ENCODE measurements at places on chromosomes 6 and 20.

- no peak overlapping the region for H3K4me3 ChIP-seq
- no peaks in the 10 kb centered on the region for H3K36me3 ChIP-seq
- no peaks in the 10 kb centered on the region for H3K27me3 ChIP-seq
- peaks cover 21% of the 10 kb centered on the region for H3K4me1 ChIP-seq
- DNase-seq = no peak
- H3K27ac ChIP-seq = no peak overlapping the region
These were observed 90.6 kb downstream of the TIAM2 start for GRCh38 chr6:155085582-155086257.

DNA sequence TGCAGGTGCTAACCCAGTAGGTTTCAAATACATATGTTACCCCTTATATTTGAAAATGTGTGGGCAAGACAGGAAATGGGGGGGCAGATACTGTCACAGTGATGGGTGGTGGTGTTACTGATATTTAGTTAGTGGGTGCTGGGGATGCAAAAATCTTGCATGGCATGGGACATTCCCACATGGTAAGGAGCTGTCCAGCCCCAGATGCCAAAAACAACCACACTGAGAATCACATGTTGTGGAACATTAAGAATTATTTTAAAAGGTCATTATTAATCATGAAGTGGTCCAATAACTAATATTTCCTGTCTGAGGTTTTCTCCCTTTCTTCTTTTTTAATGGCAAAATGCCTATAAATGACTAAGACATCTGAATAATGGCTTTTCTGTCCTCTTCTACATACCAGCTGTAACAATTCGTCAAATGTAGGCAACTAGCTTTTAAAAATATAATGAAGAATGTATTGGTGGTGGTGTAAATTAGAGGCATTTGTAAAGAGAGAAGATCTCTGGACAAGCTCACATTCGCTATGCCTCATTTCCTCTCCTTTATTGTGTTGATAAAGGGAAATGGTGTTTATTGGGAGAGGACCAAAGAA, 57.3 kb upstream of the SLC35B3 start:
- H3K4me3 ChIP-seq = no peak overlapping the region
- no peaks in the 10 kb centered on the region for H3K36me3 ChIP-seq
- H3K27ac ChIP-seq = no peak overlapping the region
- H3K27me3 ChIP-seq = no peaks in the 10 kb centered on the region

DNA sequence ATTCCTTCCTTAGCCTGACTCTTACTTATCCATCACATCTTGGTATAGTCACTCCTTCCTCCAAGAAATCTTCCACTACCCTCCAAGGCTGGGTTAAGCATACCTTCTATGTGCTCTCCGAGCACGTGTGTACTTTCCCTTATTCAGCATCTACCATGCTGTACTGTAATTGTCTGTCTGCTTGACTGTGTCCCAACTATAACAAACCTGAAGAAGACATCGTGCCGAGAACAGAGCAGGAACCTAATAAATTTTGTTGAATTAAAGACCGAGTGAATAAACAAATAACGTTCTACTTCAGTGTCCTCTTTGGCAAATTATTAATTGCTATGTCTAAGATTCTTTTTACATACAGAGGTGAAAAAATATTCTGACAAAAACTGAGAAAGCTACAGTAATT, 35.8 kb downstream of the USP49 start:
- no peak overlapping the region for H3K4me3 ChIP-seq
- no peak for DNase-seq

DNA sequence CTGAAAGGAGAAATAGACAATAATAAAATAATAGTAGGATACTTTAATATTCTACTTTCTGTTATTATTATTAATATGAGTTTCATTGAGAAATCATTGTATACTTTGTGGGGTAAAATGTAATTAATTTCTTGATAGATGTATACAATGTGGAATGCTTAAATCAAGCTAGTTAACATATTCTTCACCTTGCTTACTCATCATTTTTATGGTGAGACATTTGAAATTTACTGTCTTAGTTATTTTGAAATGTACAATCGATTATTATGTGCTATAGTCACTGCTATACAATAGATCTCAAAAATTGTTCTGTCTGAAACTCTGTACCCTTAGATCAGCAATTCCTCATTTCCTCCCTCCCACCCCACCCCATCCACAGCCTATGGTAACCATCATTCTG, 720.3 kb downstream of the RNF144B start:
- no peaks in the 10 kb centered on the region for H3K4me1 ChIP-seq
- H3K27me3 ChIP-seq = no peaks in the 10 kb centered on the region
- H3K36me3 ChIP-seq = no peaks in the 10 kb centered on the region
- no peak for DNase-seq

DNA sequence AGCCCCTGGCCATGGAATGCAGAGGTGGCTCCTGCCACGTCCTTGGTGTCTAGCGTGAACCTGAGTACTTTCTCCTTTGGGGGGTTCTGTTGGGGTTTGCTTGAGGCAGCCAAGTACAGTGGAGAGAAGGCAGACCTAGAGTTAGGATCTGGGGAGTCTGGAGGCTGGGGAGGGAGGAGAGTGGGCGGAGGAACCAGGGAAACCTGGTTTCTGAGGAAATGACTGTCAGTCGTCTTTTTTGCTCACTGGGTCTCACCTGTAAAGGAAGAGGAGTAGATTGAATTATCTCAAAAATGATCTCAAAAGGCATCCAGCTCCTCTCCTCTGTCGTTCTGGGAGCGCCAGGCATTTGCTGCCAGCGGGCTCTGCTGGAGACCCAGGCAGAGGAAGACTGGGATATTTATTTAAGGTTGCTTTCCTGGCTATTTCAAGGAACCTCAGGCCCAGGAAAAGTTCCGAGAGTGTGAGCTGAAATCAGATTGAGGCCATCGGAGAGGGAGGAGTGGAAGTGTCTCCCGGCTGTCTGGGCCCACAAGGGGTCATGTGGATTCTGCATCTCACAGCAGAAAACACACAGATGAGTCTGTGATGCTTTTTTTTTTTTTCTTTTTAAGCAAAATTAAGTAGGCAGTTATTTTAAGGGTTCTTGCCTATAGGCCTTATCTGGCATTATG, 16.1 kb downstream of the EPB41L1 start:
- peaks cover 13% of the 10 kb centered on the region for H3K4me1 ChIP-seq
- no peak for DNase-seq

- H3K36me3 ChIP-seq = no peaks in the 10 kb centered on the region
- H3K4me1 ChIP-seq = no peaks in the 10 kb centered on the region
- no peak overlapping the region for H3K4me3 ChIP-seq
- no peaks in the 10 kb centered on the region for H3K27me3 ChIP-seq
These were observed 12.9 kb downstream of the OR2J2 start for GRCh38 chr6:29183594-29183993.

DNA sequence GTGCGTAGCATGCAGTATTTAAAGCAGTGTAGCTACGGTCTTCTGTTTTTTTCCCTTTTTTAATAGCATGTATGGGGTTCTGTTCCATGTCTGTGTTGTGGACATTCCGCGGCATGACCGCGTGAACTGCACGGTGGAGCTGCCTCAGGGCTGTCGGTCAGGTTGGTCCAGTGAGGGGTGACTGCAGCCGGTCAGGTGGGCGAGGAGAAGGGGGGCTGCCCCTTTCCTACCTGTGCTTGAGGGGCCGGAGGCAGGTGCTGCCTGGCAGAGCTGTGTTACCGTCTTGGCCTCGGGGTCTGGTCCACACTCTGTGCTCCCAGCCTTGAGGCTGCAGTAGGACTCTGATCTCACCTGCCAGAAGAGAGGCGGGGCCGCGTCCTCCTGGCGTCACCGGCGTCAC, 24.5 kb downstream of the UCKL1 start:
- no peaks in the 10 kb centered on the region for H3K27me3 ChIP-seq
- H3K36me3 ChIP-seq = no peaks in the 10 kb centered on the region
- DNase-seq = no peak
- no peak overlapping the region for H3K27ac ChIP-seq
- no peak overlapping the region for H3K4me3 ChIP-seq

- no peaks in the 10 kb centered on the region for H3K36me3 ChIP-seq
- no peak for DNase-seq
These were observed 79.4 kb downstream of the JAG1 start for GRCh38 chr20:10594296-10594868.

DNA sequence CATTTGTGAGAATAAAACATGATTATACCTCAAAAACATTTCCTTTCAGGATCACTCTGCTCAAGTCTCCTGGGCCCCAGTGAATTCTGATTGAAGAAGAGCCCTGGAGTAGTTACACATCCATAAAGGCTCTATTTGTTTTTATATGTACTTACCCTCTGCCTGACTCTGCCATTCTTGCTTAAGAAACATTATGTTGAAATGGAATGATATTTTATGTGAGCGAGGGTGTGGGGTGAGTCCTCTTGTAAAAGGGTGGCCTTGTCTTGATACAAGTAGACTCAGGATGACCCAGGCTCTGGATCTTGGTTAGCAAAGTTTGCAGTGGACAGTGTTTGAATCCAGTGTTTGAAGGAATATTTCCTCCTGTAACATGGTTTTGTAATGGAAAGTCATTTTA, 215.4 kb upstream of the PREP start:
- DNase-seq = no peak
- no peaks in the 10 kb centered on the region for H3K27me3 ChIP-seq
- no peak overlapping the region for H3K27ac ChIP-seq
- H3K4me3 ChIP-seq = no peak overlapping the region
- H3K36me3 ChIP-seq = no peaks in the 10 kb centered on the region

GRCh38 chr20:63052571-63053431, 46.0 kb upstream of the BHLHE23 start:
- no peak overlapping the region for H3K27ac ChIP-seq
- DNase-seq = peak; percentile 65
